ENCODE measurements at places on chromosomes 2 and 18.
A peak's percentile ranks its signal among the peaks of the same experiment; 100 is the strongest.

DNA sequence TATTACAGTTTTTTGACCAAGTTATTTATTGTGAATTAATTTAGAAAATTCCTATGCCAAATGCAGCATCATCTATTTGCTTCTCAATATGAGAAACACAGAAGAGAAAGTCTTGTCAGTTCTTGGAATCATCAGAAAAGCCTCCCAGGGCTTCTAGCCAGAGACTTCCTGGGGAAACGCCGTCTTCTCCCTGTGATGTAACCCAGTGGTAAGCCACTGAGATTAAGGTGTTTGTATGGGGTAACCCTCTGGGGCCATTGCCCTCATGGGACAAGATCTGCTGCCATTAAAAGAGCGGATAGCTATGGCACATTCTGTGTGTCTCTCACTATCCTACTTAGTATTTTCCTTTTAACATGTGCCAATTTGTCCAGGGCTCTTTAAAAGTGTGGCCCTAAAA lies 28.0 kb downstream of the ANKRD29 start:
- DNase-seq, result no peak

DNA sequence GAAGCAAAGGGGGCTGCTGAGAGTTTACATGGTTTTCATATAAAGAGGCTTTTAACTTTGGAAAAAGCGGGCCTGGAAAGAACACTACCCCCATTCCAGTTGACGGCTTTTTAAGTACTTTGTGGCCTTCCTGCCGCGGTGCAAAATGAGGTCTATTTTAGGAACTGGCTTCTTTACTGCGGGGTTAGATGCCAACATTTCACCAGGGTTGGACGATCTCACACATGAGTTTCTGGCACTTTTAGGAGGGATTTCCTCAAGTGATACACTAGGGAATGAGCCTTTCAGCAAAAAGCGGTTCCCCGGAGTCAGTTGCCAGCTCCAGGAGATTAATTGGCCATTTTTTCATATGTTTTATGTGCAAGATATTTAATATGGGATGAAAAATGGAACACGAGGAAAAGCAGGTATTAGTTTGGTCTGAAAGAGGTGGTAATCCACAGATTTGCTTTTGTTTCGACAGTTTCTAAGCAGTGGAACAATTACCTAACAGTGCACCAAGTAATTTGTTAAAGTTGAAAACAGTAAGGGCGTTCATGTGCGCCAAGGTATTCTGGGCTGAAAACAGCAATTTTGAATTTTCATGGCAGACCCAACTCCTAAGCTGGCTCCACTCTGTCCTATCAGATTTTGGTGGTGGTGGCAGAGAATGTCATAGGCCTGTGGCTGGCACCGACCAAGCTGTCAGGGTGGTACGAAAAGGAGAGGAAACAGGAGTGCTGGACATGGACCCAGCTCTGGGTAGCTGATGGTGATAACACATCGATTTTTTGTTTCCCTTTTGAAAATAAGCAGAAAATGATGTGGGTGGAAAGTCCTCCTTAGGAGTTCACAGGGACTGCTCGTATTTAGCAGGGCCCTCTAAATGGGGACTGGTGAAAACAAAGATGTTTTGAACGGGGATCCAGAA lies 55.6 kb upstream of the FZD5 start:
- DNase-seq, result no peak

GRCh38 chr2:67684991-67685390 lies 287.9 kb downstream of the ETAA1 start:
- no peak for DNase-seq

- no peak for DNase-seq
These were observed 71.8 kb upstream of the STAM2 start for GRCh38 chr2:152247337-152247695.

DNA sequence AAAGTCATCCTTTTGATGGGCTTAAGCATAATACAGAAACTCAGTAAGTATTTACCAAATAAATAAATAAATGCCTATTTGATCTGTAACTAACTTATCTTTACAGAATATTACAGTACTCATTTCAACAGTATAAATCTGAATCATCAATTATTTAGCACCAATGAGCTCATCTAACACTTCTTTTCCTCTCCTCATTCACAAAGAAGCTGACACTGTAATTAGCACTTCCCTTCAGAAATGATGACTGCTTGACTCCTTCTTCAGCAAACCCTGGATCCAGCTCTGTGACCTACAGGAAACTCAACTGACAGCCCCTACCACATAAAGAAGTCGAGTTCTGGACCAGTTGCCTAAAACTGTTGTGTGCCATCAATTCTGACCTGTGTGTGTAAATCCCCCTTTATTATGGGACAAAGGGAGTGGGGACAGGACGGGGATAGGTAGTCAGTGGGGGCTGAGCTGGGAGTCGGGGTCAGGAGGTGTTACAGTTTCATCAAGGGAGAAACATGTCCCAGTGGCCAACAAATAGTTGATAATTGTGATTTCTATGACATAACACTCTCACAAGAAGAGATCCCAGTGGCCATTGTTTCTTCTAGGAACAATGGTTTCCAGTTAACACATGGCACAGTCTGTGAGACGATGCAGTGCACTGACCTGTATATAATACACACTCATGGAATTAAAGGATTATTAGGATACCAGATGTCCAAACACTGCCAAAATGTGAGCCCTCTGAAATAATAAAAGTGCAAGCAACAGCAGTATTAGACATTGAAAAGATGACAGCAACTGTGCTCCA lies 68.7 kb downstream of the STK39 start:
- DNase-seq, result no peak

GRCh38 chr2:16275131-16275530 lies 334.8 kb downstream of the MYCN start:
- no peak for DNase-seq

GRCh38 chr2:199716807-199717586 lies 134.0 kb downstream of the FTCDNL1 start:
- DNase-seq, result peak; percentile 17

GRCh38 chr18:61323951-61324350 lies 9.3 kb upstream of the CDH20 start:
- no peak for DNase-seq

DNA sequence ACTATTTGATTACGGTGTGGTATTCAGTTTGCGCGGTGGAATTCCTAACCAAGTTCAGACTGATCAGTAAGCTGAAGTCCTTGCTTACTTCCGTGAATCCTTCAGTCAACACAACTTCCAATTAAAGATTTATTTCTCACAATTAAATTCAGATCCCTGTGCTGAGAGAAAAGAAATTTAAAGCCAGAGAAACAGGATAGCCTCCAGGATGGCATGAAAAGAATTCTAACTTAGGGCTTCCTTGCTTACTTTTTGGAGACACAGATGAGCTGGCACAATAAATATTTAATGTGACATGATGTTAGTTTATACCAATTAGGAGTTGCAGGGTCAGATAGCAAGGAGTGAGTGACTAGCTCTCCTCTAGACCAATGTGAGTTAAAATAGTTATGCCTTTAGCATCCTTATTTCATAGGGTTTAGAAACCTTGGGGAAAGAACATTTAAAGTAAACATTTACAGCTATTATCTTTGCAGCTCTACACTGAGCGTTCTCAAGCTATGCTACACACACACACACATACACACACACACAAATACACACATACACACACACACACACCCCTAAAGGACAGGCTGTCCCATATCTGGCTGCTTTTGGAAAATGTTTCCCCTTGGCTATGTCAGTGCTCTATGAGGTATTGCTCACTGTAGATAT lies 151.0 kb downstream of the TRIB2 start:
- DNase-seq, result no peak

DNA sequence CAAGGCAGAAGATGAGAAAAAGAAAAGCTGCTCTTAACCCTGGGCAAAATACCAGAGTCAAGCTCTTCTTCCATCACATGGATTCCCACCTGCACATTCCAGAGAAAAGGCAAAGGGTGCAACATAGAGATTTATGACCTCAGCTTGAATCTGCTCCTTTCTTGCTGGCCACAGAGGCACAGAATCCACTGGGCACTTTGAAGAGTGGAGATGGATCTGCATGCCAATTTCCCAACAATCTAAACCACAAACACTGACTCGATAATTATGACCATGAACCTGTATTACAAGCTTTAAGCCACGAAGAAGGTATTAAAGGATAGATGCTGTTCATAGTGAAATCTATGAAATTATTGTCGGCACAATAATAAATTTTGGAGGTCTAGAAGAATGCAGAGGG lies 237.3 kb downstream of the PID1 start:
- DNase-seq, result no peak

- DNase-seq, result no peak
These were observed 1467.4 kb upstream of the NXPH2 start for GRCh38 chr2:140247451-140248195.

Data from SW480 (cell line).